ENCODE measurements at places on chromosomes 4 and X. TPM values are rescaled to one million over a fixed set of nuclear protein-coding genes. Genes with fewer than 3 reads are reported as not detected.

- no peak overlapping the region for H3K27ac ChIP-seq
- H3K36me3 ChIP-seq: no peaks in the 10 kb centered on the region
- no peak for DNase-seq
- no peaks in the 10 kb centered on the region for H3K27me3 ChIP-seq
- no peaks in the 10 kb centered on the region for H3K4me1 ChIP-seq
- no peak overlapping the region for H3K4me3 ChIP-seq
Observed at GRCh38 chr4:27176881-27177280, 316.2 kb downstream of the STIM2 start.

DNA sequence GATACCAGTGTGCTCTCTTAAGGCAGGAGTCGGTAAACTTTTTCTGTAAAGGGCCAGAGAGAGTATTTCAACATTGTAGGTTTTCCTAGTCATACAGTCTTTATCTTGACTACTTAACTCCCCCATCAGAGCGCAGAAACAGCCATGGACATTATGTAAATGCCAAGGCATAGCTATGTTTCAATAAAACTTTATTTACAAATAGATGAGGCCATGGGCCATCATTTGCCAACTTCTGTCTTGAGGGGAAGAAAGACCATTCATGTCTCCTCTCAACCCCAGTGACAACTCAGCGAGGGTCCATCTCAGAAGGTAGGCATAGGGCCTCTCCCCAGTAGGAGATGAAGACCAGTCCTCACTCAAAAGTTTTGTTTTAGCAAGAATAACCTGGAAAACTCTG, 301.3 kb downstream of the FBXW7 start:
- H3K27me3 ChIP-seq: no peaks in the 10 kb centered on the region
- no peaks in the 10 kb centered on the region for H3K36me3 ChIP-seq
- no peak for DNase-seq
- no peaks in the 10 kb centered on the region for H3K4me1 ChIP-seq
- H3K4me3 ChIP-seq: no peak overlapping the region

DNA sequence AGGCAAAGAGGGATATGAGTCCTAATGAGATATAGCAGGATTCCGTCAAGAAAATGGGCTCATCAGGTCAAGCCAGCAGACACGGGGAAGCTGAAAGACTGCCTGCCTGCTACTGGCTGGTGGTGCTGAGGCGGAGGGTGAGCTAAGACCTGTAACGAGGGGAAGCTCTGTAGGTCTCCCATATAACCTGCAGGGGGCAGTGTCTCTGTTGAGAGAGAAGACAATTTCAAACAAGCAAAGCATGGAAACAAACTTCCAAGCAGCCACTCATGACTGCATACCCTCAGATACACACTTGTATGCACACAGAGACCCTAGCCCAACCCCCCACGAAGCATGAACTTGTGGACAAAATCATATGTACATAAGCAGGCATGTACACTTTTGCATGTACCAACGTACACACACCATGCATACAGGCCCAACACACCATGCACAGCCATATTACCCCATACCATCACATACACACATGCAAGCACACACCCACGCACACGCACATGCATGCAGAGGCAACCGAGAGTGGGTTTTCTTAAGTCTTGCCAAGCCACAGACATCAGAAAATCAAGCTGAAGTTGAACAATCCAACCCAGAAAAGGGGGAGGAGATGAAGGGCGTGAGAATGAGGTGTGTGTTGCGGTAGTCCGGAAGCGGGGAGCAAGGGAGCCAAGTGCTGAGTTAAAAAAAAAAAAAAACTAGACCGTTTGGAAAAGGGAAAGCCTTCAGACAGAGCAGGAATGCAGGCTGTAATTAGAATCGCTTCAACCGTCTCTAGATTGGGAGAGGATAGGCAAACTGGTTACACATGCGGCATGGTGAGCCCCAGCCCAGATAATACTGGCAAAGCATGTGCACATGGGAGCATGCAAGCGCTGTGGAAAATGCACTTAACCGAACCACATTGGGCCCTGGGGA, 71.0 kb downstream of the PJA1 start:
- no peak overlapping the region for H3K4me3 ChIP-seq
- no peaks in the 10 kb centered on the region for H3K36me3 ChIP-seq
- H3K27me3 ChIP-seq: no peaks in the 10 kb centered on the region
- DNase-seq: no peak

DNA sequence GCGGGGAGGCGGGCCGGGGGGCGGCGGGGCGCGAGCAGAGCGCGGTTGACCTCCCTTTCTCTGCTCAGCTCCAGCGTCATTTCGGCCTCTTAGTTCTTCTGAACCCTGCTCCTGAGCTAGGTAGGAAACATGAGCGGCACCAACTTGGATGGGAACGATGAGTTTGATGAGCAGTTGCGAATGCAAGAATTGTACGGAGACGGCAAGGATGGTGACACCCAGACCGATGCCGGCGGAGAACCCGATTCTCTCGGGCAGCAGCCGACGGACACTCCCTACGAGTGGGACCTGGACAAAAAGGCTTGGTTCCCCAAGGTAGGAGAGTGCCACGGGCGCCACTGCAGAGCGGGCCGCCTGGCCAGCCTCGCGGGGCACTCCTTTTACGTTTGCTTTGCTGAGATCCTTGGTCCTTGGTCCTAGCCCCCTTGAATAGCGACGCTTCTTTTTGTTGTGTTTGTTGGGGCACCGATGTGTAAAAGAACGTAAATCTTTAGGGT, at the start of gene HTATSF1:
Gene HTATSF1 (plus strand): TSS at position 37 of the 497 bp plus-strand sequence. CDS start 93 bp downstream, at position 130.
- no peaks in the 10 kb centered on the region for H3K27me3 ChIP-seq
- peaks cover 7% of the 10 kb centered on the region for H3K4me1 ChIP-seq
- H3K27ac ChIP-seq: peak within 1 kb of the TSS; percentile 88
- no peaks in the 10 kb centered on the region for H3K36me3 ChIP-seq

DNA sequence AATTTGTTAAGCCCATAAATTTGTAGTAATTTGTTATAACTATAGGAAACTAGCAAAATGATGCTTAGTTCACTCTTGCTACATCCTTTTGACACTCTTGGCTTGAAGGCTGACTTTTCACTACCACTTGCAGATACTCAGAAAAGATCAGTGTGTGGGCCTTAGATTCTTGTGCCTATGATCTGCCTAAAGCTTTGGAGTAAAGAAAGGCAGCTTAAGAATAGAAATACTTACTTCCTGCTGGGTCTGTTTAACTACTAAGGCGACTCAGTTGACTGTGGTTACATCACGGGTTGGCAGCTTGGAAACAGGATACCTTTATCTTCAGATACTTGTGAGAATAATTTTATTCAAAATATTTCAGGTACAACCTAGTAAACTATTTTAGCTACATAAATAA, 201.4 kb upstream of the FMR1 start:
- no peak overlapping the region for H3K4me3 ChIP-seq
- H3K27ac ChIP-seq: no peak overlapping the region
- no peak for DNase-seq
- H3K36me3 ChIP-seq: no peaks in the 10 kb centered on the region
- no peaks in the 10 kb centered on the region for H3K27me3 ChIP-seq
- no peaks in the 10 kb centered on the region for H3K4me1 ChIP-seq

DNA sequence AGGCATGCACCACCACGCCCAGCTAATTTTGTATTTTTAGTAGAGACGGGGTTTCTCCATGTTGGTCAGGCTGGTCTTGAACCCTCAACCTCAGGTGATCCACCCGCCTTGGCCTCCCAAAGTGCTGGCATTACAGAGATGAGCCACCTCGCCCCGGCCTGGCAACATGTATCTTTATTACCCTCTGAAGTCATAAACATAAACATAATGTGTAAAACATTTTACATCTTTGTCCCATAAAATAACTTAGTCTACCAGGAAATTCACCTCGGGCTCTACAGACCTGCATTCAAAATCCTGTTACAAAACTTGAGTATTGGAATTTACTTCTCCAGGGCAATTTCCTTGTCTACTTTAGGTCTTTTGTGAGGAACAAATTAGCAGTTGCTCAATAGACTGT, 68.1 kb upstream of the DUSP21 start:
- no peak overlapping the region for H3K27ac ChIP-seq
- no peak overlapping the region for H3K4me3 ChIP-seq
- H3K27me3 ChIP-seq: no peaks in the 10 kb centered on the region
- no peaks in the 10 kb centered on the region for H3K36me3 ChIP-seq

- no peak for DNase-seq
- no peaks in the 10 kb centered on the region for H3K4me1 ChIP-seq
- no peaks in the 10 kb centered on the region for H3K27me3 ChIP-seq
Observed at GRCh38 chr4:79473439-79473724, 65.4 kb upstream of the GK2 start.

GRCh38 chrX:111244235-111244750, 26.0 kb downstream of the CAPN6 start:
- H3K4me3 ChIP-seq: no peak overlapping the region
- DNase-seq: no peak
- H3K27me3 ChIP-seq: no peaks in the 10 kb centered on the region
- H3K36me3 ChIP-seq: no peaks in the 10 kb centered on the region
- no peaks in the 10 kb centered on the region for H3K4me1 ChIP-seq

Gene KIF4A
- total RNA-seq: 2.2 TPM

Gene MAGEA11
- total RNA-seq: not detected
